ENCODE measurements at places on chromosomes 6 and 20. TPM values are rescaled to one million over a fixed set of nuclear protein-coding genes. Genes with fewer than 3 reads are reported as not detected.

The NRN1 gene
- total RNA-seq = 0.13 TPM

The ANKRD66 gene
- total RNA-seq = not detected

The ZSCAN23 gene
- total RNA-seq = 1.2 TPM

The EDN1 gene
- total RNA-seq = 3.4 TPM

The ZNF311 gene
- total RNA-seq = 1.4 TPM

The CDSN gene
- total RNA-seq = 0.13 TPM

The BMP6 gene
- total RNA-seq = 1.2 TPM

The PAX1 gene
- not detected for total RNA-seq

The MCM8 gene
- total RNA-seq = 4.2 TPM

Measured in epithelial cell of alveolus of lung (primary cell).